Karpas-422 (cell line): ENCODE measurements at places on chromosomes 6 and 20. TPM values are rescaled to one million over a fixed set of nuclear protein-coding genes. Genes with fewer than 3 reads are reported as not detected.

CGA gene
- not detected in 2 replicates for total RNA-seq

NKX2-2 gene
- not detected in 2 replicates for total RNA-seq

RSPH4A gene
- 0.51 TPM in 1 of 2 replicates, not detected in the other for total RNA-seq

HLA-G gene
- not detected in 2 replicates for total RNA-seq

BPI gene
- total RNA-seq: not detected in 2 replicates

DNA sequence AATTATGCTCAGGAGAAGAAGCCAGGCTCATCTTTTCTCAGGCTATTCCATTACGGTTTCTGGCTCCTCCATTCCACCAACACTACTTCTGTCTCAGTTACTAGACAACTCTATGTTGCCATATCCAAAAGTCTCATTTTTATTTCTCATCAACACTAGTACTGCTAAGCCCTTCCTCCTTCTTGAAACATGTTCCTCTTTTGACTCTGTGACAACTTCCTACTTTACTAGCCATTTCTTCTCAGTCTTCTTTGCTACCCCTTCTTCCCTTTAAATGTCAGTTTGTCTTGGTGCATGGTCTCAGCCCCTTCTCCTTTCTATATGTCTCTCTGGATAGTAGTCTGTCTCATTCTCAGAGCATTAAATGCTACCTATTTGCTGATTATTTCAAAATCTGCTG lies 7.1 kb upstream of the ADGRG6 start:
- DNase-seq: no peak

DNA sequence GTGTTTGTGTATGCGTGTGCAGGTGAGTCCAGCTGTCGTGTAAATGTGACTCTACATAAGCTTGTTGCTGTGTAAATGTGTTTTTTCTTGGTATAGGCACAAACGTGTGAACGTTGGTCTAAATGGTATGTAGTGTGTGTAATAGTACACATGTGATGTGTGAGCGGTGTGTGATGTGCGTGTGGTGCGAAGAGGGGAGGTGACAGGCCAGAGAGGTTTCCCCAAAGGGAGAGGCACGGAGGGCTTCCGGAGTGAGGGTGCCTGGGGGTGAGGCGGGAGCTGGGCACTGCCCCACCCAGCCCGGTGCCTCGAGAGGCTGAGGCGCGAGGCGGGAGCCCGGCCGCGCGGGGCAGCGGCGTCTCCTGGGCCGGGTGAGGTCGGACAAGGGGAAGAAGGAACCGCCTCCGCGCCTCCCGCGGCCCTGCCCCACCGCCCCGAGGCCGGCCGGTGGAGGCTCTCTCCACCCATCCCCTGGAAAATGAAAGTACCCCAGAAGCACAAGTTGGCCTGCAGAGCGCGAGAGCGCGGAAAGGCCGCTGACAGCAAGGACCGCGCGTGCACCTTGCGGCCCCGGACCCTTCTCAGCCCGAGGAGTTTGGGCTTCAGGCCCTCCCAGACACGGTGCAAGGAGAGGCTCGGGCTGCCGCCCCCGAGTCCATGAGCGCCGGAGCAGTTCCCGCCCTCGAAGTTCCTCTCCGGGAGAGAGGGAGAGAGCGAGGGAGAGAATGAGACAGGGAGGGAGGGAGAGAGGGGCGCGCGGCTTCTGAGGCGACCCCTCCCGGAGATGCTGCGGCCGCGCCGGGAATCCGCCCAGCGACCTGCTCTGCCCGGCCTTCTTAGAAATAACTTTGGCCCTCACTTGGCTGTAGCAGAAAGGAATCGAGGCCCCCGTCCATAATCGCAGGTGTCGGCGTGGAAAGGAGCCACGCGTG lies 43.2 kb upstream of the OSTM1 start:
- peak; percentile 61 for DNase-seq

- DNase-seq: no peak
Measured at GRCh38 chr6:2502998-2503674, 247.6 kb downstream of the MYLK4 start.

- no peak for DNase-seq
Measured at GRCh38 chr6:105786890-105787655, 299.1 kb upstream of the PRDM1 start.

GRCh38 chr6:33432546-33432945 lies 12.7 kb downstream of the SYNGAP1 start:
- no peak for DNase-seq

- DNase-seq: no peak
Measured at GRCh38 chr6:21741221-21742109, 147.9 kb downstream of the SOX4 start.

- DNase-seq: no peak
Measured at GRCh38 chr6:102907181-102907580, 1513.7 kb downstream of the GRIK2 start.
